ENCODE measurements at places on chromosomes 13 and 19.

GRCh38 chr19:1783874-1784273 lies 28.2 kb downstream of the ATP8B3 start:
- DNase-seq = no peak

GRCh38 chr13:29570051-29570654 lies 25.3 kb downstream of the SLC7A1 start:
- DNase-seq = no peak

GRCh38 chr13:32969516-32969941 lies 46.7 kb upstream of the KL start:
- DNase-seq = no peak

- no peak for DNase-seq
Measured at GRCh38 chr19:19554074-19555023, 16.3 kb downstream of the CILP2 start.

GRCh38 chr19:47058621-47059022 lies 10.2 kb upstream of the TMEM160 start:
- no peak for DNase-seq

DNA sequence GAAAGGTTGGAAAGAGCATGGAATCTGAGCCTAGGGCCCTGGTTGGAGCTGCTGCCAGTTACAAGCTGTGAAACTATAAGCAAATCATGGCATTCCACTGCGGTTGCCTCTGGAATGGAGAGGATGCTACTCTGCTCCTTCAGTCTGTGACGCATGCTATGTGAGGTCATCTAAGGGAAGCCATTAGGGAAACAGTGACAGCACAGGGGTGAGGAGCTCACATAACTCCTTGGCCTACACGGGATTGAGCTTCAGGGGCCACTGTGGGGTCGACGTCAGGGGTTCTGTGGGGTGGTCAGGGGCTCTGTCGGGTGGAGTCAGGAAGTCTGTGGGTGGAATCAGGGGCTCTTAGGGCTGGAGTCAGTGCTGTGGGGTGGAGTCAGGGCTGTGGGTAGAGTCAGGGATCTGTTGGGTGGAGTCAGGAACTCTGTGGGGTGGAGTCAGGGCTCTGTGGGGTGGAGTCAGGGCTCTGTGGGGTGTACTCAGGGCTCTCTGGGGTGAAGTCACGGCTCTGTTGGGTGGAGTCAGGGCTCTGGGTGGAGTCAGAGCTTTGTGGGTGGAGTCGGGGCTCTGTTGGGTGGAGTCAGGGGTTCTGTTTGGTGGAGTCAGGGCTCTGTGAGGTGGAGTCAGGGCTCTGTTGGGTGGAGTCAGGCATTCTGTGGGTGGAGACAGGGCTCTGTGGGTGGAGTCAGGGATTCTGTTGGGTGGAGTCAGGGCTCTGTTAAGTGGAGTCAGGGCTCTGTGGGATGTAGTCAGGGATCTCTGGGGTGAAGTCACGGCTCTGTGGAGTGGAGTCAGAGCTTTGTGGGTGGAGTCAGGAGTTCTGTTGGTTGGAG lies 35.8 kb upstream of the MEDAG start:
- DNase-seq = peak; percentile 96

DNA sequence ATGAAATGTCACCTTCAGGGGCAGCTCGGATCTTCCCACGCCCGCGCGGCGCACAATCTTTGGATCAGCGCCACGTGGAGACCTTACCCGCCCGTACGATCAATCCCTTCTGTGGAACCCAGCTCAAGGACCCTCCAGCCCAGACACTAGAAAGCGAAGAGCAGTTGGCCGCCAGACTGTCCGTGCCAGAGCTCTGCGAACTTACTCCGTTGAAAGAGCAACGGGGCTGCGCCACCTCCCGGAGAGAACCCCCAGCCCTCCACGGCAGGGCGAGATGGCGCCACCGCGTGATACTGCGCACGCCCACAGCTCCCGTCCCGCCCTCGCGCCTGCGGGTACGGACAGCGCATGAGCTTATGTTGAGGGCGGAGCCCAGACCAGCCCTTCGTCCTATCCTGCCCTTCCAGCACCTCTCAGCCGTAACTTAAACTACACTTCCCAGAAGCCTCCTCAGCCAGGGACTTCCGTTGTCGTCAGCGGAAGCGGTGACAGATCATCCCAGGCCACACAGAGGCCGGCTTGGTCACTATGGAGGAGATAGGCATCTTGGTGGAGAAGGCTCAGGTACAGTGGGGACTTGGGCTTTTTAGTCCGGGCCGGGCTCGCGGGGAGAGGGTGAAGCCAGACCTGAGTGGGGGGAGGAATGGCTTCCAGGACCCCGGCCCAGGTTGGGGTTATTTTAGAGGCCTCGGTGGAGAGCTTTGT lies at the start of gene PSMC4:
TSS of gene PSMC4 (plus strand) at position 491 of the 705 bp plus-strand sequence. CDS start at position 529, 38 bp downstream.
- DNase-seq = peak; percentile 99

DNA sequence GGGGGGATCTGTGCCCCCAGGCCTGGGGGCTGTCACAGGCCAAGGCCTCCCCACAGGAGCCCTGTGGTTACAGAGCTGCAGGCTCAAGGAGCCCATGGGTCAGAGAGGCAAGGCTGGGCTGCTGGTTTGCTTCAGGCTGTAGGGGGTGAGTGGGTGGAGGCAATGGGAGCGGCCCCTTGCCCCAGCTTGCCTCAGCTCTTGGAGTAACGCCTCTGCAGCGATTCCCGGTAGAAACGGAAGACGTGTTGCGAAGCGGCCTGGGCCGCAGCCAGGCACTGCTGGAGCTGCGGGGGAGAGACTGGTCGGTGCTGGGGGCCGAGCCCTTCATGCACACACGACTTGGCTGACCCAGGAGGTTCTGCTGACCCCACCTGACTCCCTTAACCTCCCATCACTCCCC lies 10.1 kb downstream of the TMEM91 start:
- no peak for DNase-seq

- no peak for DNase-seq
Measured at GRCh38 chr13:104961246-104961645, 1574.2 kb downstream of the EFNB2 start.

- no peak for DNase-seq
Measured at GRCh38 chr13:98150832-98151479, 8.1 kb downstream of the FARP1 start.

- no peak for DNase-seq
Measured at GRCh38 chr13:24281188-24282008, 28.0 kb upstream of the C1QTNF9 start.

GRCh38 chr13:47372751-47373150 lies 475.9 kb upstream of the HTR2A start:
- no peak for DNase-seq

- DNase-seq = no peak
Measured at GRCh38 chr13:99363949-99364348, 56.8 kb upstream of the GPR183 start.
